Endothelial cell of umbilical vein (primary cell): ENCODE measurements at places on chromosomes 3 and 15. TPM values are rescaled to one million over a fixed set of nuclear protein-coding genes. Genes with fewer than 3 reads are reported as not detected.

NOX5 gene
- 0.07 TPM in 1 of 2 replicates, not detected in the other for total RNA-seq

SLC28A2 gene
- not detected in 2 replicates for total RNA-seq

DPPA2 gene
- not detected in 2 replicates for total RNA-seq

WDR72 gene
- not detected in 2 replicates for total RNA-seq

PPARG gene
- total RNA-seq, result 1.3 and 1.5 TPM in 2 replicates

SCN11A gene
- total RNA-seq, result 0.07 TPM in 1 of 2 replicates, not detected in the other

DNA sequence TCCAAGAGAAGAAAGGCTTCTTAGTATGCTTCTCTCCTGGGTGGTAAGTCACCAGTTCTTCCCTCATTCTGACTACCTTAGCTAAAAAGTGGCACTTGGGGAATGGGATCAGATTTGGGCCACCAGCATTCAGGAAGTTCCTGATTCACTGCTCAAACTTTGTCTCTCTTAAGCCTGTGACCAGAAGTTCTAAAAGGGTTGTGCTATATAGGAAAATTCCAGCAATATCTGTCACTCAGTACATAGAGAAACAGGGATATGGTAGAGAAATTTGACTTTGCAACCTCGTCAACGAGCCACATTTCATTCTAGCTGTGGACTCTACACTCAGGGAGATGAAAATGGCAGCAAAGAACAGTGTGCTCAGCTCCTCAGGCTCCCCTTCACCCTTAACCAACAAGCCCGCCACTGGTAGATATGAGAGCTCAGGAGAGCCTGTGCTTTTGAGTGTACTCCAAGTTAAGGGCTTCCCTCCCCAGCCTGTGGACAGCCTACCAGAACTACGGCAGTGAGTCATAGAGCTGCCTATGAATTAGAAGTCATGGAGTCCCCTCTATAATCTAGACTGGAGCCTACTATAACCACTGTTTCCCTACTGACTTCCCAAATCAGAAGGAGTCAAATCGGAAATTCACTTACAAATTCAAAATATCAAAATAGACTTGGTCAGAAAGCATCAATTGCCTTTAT lies 52.6 kb upstream of the MYO5C start:
- no peak for DNase-seq

- DNase-seq, result no peak
Measured at GRCh38 chr3:80187981-80188380, 420.2 kb upstream of the ROBO1 start.

- no peak for DNase-seq
Measured at GRCh38 chr3:13550423-13550690, 1.4 kb downstream of the FBLN2 start.

DNA sequence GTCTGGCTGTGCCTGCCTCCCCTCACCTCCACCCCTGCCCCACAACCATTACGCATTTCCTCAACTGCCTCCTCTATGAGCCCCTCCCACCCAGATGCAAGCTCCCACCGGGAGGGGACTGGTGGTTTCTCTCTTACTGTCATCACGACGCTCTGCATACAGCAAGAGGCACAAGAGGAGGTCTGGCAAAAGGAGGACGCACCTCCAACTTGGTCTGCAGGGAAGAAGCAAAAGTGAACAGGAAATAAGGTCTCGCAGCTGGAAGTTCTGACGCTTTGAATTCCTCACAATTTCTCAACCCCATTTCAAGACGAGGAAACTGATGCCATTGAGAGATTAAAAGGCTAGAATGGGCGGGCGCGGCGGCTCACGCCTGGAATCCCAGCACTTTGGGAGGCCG lies 42.3 kb upstream of the MUC4 start:
- DNase-seq, result no peak

DNA sequence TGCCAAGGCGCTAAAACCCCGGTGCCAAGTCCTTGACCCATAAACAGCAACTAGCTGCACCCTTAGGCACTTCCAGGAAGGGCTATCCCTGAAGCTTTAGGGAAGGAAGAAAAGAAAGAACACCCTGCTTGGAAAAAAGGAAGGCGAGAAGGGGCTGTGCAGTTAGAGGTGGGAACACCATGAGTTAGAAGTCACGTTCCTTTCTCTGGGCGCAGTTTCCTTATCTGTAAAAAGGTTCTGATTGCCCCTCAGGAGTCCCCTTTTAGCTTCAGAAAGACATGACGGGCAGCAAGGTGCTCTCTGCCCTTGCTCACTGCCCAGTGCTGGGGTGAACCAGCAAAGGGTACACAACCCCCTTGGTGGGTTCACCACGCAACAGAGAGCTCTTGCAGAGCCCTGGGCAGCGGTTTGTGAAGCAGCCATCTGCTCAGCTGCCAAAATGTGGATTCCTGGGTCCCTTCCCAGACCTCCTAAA lies 798 bp downstream of the GCHFR start:
- no peak for DNase-seq

DNA sequence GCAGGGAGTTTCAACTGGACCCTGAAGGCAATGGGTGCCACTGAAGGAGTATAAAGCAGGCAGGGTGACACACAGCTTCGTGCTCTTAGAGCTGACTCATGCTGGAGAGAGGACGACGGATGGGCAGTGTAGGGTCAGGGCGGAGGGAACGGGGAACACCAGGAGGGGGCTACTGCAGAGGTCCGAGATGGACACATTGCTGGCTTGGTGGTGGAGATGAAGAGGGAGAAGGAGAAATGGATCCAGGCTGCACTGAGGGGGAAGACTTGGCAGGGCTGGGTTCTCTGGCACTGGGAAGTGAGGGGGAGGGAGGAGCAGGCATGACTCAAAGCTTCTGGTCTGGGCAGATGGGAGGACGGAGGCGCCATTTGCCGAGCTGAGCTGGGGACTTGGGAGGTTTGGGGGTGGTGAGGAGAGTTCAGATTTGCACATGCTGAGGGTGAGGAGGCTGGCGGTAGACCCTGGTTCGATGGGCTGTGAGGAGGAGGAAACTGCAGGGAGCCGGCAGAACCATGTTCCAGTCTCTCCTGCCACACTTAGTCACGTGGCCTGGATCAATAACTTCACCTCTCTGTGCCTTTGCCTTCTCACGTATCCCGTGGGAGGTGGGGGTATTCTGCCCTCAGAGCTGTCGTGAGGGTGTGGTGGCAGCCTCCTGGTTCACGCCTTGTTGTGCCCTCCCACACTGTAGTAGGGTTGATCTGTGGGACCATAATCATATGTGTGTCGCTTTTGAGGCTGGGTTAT lies 4.6 kb upstream of the KCTD6 start:
- DNase-seq, result no peak
